ENCODE measurements at places on chromosomes 11 and 22.

- DNase-seq: no peak
Measured at GRCh38 chr22:44142421-44143104, 38.2 kb upstream of the PARVG start.

- DNase-seq: no peak
Measured at GRCh38 chr11:30749268-30749667, 163.1 kb upstream of the MPPED2 start.

DNA sequence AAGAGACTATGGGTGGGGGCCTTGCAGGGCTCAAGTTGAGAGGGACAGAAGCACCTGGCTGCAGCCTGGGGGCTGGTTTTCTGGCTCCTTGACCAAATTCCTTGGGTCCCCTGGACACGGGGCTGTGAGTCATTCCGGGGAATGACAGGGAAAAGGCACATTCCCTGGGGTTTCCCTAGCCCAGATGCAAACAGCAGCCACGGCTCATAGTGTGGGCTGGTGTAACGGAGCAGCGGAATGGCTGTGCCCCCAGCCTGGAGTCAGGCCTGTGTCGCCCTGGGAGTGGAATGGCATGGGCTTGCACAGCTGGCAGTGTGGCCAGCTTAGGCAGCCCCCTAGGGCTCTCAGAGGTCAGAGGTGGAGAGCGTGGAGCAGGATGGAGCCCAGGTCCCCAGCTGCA lies 77.6 kb upstream of the KCNQ1OT1 start:
- DNase-seq: no peak

- no peak for DNase-seq
Measured at GRCh38 chr11:114309517-114309916, 13.3 kb downstream of the NNMT start.

- no peak for DNase-seq
Measured at GRCh38 chr11:19777039-19777376, 64.4 kb downstream of the NAV2 start.

GRCh38 chr22:31857247-31857646 lies 87.1 kb upstream of the YWHAH start:
- DNase-seq: no peak

GRCh38 chr11:71281204-71281603 lies 28.8 kb upstream of the SHANK2 start:
- DNase-seq: no peak

- no peak for DNase-seq
Measured at GRCh38 chr22:27512283-27512761, 289.2 kb downstream of the MN1 start.

DNA sequence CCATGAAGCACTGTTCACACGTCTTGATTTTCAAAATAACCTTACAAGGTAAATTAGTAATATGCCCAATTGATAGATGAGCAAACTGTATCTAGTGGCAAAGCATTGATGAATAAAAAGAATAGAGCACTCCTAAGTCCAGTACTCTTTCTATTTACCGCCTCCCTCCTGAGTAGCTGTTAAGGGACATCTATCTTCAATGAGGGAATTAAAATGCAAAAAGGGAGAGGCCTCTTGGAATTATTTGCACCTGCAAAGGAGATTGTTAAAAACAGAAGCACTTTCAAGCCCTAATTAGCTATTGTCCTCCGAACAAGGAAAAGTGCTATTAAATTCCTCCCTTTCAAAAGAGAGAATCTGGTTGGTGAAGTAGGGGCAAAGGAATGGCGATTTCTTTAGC lies 6.8 kb upstream of the GALNT18 start:
- no peak for DNase-seq

GRCh38 chr11:133896028-133896427 lies 50.7 kb upstream of the SPATA19 start:
- no peak for DNase-seq

GRCh38 chr11:79449040-79449439 lies 8.2 kb upstream of the TENM4 start:
- DNase-seq: no peak

GRCh38 chr11:65064847-65065240 lies 6.5 kb upstream of the NAALADL1 start:
- DNase-seq: no peak

GRCh38 chr11:104408630-104409029 lies 244.7 kb upstream of the PDGFD start:
- DNase-seq: no peak

DNA sequence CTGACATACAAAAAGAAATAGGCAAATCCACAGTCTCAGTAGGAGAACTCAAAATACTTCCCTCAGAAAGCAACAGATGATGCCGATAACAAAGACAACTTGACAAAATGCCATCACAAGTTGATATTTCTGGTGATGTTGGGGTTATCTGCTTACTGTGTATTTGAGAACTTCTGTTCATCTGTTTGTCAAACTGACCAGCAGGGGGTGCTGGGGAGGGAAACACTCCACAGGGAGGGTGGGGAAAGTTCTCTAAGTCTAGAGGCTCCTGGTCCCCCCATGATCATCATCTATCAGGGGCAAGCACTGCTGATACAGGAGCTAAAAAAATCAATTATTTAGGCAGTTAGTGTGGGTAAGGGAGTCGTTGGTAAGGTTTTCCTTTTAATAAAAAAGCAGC lies 19.2 kb downstream of the GLYATL1 start:
- no peak for DNase-seq

DNA sequence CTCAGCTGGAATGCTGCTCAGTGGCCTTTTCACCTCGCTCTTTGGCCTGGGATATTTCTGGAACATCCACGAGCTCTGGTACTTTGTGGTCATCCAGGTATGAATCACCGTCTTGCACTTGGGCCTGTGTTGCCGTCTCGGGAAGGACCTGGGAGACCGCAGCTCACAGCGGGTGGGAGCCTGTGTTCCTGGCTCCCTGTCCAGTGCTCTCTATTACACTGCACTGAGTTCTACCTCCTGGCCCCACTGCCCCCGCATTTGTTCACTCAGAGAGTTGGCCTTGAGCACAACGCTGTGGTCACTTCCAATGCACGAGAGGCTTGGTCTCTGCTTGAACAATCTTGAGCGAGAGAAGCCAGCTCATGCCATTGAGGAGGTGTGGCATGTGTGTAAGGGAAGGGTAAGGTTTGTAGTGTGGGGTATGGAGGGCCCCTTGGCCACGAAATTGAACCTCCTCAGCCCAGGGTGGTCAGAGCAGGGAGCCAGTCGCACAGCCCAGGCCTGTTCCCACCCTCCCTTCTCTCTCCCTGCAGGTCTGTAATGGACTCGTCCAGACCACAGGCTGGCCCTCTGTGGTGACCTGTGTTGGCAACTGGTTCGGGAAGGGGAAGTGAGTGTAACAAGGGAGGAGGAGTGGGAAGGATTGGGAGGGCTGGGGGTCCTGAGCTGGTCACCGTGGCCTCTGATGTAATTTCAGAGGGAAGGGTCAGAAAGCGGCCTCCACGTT lies 16.2 kb downstream of the SLC37A2 start:
- DNase-seq: no peak

DNA sequence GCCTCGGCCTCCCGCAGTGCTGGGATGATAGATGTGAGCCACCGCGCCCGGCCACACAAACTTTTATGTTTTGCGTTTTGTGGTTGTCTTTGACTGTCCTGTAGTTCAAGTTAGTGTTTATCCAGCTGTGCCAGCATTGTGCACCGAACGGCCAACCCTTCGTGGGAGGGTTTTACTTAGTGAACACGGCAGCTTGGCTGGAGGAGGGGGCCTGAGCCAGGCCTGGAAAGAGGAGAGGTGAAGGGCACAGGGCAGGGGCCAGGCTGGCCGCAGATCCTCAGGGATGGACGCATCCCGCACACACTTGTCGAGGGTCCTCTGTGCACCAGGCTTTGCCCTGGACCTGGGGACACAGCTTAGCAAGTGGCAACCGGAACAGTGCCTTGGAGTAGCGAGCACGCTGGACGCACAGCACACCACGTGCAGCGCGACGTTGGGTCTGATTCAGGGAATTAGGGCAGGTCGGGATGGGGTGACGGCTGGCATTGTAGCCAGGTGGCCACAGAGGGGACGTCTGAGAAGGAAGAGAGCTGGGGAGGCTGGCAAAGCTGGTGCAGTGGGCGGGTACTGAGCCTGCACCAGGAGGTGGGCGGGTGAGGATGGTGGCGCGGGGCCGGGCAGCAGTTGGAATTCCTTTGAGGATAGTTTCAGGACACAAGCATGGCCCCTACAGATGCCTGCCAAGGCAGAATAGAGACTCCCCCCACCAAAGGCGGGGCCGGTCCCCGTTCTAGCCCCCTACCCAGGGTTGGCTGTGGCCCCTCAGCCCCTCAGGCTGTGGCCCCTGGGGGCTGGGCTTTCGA lies 13.4 kb downstream of the EPS8L2 start:
- DNase-seq: no peak

DNA sequence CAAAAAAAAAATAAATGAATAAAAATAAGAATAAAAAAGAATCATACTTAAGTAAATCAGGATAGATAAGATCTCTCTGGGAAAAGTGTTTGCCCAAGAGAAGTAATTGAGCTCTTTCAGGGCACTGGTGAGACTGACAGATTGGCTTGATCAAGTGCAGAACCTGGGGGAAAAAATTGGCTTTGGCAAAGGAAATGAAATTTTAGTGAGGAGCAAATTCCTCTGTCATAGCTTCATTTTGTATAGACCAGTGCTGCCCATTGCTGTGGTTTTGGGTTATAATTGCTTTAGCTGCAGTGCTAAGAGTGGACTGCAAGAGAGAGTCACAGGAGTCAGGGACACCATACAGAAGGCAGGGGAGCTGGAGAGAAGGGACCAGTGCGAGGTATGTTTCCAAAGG lies 35.7 kb downstream of the SFI1 start:
- DNase-seq: no peak

GRCh38 chr22:27745809-27746208 lies 55.7 kb downstream of the MN1 start:
- DNase-seq: no peak

DNA sequence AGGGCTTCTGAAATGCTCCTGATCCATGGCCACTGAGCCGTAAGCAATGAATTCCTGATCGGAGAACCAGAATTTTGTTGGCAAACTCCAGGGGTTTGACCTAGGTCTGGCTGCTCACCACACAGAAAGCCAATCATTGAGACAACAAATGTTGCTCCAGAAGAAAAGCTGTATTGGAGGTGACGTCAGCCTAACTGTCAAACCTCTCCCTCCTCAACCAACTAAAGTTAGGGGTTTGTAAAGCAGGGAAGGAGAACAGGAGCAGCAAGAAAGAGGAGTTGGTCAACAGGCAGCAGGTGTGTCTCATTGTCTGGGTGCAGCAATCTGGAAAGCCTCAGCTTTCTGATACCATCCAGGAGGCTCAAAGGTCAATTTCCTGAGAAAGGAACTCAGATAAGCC lies 133.7 kb upstream of the SEZ6L start:
- no peak for DNase-seq

GRCh38 chr11:1873048-1873812 lies 18.5 kb downstream of the PRR33 start:
- DNase-seq: no peak

GRCh38 chr11:45085646-45086501 lies 60.6 kb upstream of the PRDM11 start:
- DNase-seq: no peak

GRCh38 chr11:74755395-74755995 lies 6.8 kb downstream of the RNF169 start:
- no peak for DNase-seq

DNA sequence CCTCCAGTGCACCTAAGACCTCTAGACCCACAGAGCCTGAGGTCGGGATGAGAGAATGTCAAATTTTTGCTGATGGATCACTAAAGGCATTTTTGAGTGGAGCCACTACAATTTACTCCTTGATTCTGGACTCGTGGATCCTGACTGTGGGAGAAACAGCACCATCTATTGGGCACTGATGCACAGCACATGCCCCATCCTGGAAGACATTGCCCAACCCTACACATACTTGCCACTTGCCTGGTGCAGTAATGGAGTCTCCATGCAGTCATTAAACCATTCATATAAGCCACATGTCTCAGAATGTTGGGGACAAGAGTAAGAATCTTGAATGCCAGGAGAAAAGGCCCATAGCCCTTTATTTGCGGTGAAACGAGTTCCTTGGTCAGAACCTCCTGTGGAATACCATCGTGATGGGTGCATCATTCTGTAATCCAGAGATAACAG lies 103.9 kb downstream of the GGTLC2 start:
- no peak for DNase-seq

GRCh38 chr11:27166130-27166529 lies 125.5 kb downstream of the BBOX1 start:
- no peak for DNase-seq

DNA sequence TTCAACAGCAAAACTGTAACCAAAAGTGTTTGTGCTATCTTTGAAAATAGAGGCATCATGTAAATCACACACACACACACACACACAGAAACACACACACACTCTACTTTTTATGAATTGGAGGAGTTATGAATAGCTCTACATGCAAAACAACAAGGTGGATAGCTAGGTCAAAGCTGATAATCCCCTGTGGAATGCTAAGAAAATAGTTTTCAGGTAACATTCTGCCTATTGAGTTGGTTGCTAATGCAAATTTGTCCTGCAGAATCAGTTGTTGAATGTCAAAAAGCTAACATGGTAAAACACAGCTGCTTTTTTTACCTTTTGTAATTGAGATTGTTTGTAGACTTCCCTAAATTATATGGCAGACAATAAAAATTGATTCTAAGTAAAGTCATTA lies 1658.4 kb upstream of the RAG2 start:
- DNase-seq: no peak

- no peak for DNase-seq
Measured at GRCh38 chr11:68977781-68978625, 2.8 kb downstream of the MRGPRD start.

DNA sequence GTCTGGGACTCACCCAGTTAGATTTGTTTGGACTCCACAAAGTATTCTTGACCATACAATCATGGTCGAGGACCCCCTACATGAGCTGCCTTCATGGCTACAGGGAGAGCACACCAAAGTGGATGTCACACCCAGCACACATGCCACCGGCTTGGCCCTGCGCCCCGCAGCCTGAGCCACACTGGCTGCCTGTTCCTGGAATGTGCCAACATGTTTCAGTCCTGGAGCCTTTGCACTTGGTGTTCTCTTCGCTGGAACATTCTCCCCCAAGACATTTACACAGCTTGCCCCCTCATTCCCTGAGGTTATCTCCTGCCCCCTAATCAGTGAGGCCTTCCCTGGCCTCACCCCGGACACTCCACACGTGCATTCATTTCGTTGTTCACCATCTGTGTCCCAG lies 46.0 kb downstream of the PPARA start:
- no peak for DNase-seq

GRCh38 chr22:46106279-46107022 lies 43.9 kb upstream of the PPARA start:
- DNase-seq: no peak

DNA sequence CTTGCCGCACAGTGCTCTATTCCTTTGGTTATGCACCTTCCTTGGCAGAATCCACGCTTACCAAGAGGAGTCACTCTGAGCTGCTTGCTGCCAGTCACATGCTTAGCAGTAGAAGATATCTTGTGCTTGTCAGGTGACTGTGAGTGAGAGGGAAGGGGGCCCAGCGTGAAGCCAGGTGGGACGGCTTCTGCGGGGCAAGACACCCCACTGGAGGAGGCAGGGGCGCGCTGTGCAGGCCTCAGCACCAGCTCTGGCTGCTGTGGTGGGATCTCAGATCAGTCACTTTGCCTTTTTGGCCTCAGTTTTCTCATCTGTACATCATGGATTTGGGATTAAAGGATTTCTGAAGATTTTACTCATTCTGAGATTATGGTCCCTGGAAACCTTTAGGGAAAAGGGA lies 63.9 kb upstream of the B3GAT1 start:
- DNase-seq: no peak

All from activated CD8-positive, alpha-beta memory T cell treated with anti-CD3 and anti-CD28 coated beads for 1 hour (primary cell).